Substantia nigra (tissue), 51 donors: ENCODE measurements at places on chromosomes 11 and 22.
A peak's percentile ranks its signal among the peaks of the same experiment; 100 is the strongest.

DNA sequence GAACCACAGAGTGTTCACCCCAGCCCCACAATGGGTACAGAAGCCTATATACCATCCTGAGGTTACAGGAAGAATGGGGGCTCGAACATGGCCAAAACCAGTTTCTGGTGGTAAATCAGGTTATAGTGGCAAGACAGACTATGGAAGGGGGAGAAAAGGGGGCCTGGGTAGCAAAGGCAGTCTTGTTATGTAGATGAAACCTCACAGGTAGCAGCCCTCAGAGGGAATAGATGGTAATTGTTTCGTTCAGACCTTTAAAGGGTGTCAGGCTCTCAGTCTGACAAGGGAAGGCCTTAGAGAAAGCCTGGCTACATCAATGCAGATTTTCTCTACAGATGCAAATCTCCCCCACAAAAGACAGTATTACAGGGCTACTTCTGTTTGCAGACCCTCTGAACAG is 3.4 kb downstream of the CAPN1 start:
- no peak for DNase-seq

DNA sequence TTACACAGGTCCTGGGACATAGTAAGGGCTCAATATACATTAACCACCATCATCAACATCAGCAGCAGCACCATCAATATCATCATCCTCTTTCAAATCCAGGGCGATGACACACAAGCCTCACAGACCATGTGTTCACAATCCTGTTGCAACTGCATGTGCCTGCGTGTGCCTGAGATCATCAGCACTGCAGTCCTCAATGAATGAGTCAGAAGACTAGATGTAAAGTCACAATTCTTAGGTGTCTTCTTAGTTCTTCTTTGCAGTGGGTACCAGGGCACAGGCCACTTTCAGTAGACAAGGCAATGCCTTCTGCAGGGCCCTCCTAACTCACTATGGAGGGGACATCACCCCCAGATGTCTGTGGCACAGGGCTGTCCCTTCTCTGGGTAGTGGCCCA is 111.1 kb downstream of the MYO18B start:
- no peak for DNase-seq

- DNase-seq: no peak
These were observed 73.0 kb upstream of the PGR start for GRCh38 chr11:101202614-101203013.

- DNase-seq: peak; percentile 31
These were observed 18.4 kb downstream of the B3GAT1 start for GRCh38 chr11:134393638-134394037.

- no peak for DNase-seq
These were observed 148.6 kb downstream of the OPCML start for GRCh38 chr11:133383689-133384088.

GRCh38 chr22:26267856-26268255 is 98.6 kb downstream of the SEZ6L start:
- no peak for DNase-seq

- no peak for DNase-seq
These were observed 1.2 kb downstream of the INS start for GRCh38 chr11:2159536-2160413.

DNA sequence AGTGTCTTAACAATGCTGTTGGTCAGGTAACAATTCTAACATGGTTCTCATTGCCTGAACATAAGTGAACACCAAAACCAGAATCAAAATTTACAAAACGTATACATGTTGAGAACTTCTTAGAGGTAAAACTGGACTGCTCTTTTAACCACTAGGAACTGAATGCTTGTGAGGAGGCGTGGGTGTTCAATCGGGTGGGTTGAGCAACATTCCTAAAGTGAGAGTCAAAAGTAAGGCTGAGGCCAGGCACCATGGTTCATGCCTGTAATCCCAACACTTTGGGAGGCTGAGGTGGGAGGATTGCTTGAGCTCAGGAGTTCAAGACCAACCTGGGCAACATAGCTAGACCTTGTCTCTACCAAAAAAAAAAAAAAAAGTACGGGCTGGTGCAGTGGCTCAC is 11.5 kb downstream of the PPME1 start:
- DNase-seq: no peak

- DNase-seq: no peak
These were observed 35.1 kb upstream of the NAV2 start for GRCh38 chr11:19677381-19678080.

GRCh38 chr22:43689356-43689755 is 122.7 kb downstream of the EFCAB6 start:
- no peak for DNase-seq

- DNase-seq: no peak
These were observed 27.1 kb downstream of the APLP2 start for GRCh38 chr11:130096823-130097222.

GRCh38 chr11:50178737-50179136 is 146.1 kb downstream of the OR4C45 start:
- no peak for DNase-seq

DNA sequence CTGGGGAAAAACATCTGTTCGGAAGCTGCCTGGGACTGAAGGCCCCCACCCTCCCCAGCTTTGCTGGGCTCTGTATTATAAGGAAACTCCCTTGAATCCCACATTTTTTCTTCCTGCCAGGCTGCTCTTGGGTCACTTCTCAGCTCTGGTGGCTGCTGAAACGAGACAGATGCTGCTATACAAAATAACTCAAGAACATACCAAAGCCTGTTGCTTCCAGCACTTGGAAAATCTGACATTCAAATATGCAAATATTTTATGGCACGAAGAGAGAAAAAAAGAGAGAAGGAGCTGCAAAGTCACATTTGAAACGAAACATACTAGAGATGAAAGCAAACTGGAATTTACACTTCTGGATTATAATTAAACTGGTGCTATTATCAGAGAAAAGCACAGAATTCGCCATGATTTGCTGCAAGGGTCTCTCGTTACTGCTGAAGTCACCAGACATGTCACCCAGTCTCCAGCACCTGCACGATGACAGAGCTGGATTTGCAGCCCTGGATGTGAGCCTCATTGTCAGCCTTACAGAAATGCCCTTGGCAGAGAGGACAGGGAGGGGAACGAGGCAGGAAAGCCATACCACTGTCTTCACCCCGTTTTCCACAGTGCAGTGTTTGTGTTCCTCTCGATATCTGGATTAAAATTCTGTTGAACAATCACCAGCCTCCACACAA is 47.9 kb upstream of the IGSF9B start:
- DNase-seq: peak; percentile 27

GRCh38 chr11:100098560-100098959 is 588.5 kb upstream of the ARHGAP42 start:
- no peak for DNase-seq

DNA sequence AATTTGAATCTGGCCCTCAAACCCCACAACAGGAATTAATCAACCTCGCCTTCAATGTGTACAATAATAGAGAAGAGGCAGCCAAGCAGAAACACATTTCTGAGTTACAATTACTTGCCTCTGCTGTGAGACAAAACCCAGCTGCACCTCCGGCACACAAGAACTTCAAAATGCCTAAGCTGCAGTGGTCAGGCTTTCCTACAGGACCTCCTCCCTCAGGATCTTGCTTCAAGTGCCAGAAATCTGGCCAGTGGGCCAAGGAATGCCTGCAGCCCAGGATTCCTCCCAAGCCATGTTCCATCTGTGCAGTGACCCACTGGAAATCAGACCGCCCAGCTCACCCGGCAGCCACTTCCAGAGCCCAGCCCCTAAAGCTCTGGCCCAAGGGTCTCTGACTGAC is 3.4 kb upstream of the NDUFC2 start:
- no peak for DNase-seq

GRCh38 chr11:75938543-75938942 is 123.5 kb downstream of the UVRAG start:
- no peak for DNase-seq

DNA sequence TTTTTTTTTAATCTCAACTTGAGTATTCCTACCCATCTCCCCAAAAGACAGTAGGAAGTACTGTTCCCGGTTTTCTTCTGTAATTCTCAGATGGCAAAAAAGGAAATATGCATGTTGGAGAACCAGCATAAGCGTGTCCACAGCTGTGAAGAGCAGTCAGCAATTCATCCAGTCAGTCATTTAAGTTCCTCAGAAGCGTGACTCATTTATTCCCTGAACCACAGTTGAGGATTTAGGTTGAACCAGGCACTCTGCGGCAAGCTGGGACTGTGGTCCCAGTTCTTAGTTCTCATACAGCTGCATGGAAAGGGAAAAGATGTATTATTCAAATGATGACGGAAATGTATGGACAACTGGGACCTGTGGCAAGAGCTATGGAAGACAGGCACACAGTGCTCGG is 61.0 kb upstream of the MYO18B start:
- DNase-seq: no peak

- DNase-seq: no peak
These were observed 3.7 kb downstream of the FGF4 start for GRCh38 chr11:69771466-69771865.

- no peak for DNase-seq
These were observed 10.3 kb downstream of the YAP1 start for GRCh38 chr11:102120437-102120973.

- no peak for DNase-seq
These were observed 360.0 kb upstream of the DDI1 start for GRCh38 chr11:103676413-103676812.

DNA sequence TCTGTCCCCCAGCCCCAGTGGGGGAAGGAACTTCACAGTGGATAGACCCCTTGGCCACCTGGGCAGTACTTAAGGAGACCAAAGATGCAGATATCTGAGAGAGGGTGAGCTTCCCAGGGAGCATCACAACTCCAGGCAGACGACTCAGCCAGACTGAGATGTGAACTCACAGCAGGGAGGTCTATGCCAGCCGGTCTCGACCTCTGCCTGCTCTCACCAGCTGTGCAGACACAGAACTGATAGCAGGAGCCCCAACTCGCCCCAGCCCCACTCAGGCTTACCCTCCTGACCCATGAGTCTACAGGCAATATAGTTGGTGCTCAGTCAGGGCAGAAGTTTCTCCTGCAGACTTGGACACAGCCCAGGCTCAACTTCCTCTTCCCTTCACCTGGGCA is 29.7 kb upstream of the ACCSL start:
- DNase-seq: no peak

DNA sequence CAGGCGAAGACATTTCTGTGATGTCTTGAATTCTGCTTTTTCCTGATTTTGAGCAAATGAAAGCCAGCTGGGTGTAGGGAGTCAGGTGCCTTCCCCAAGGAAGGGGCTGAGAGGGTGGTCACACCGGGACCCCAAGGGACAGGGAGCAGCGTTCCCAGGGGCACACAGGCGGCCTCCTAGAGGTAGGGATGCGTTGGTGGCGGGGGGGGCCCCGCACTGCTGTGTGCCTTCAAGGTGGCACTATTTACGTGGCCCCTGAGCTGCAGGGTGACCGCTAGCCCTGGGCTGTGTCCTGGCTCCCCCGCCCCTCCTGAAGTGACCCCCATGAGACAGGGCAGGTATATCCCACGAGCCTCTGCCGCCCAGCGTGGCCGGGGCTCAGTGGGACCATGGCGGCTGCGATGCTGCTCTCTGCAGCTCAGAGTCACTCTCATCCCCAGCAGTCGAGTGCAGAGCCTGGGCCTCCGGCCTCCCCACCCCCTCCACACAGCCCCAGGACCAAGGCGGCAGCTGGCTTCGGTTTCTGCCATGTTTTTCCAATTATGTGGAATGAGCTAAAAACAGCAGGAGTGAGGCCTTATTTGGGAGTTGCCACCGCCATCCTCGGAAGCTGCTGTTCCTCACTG is 60.9 kb downstream of the LRP5 start:
- DNase-seq: peak; percentile 22

- no peak for DNase-seq
These were observed 29.9 kb upstream of the PANX2 start for GRCh38 chr22:50140615-50141014.

GRCh38 chr22:50271519-50271970 is 1.4 kb upstream of the MAPK11 start:
- no peak for DNase-seq

DNA sequence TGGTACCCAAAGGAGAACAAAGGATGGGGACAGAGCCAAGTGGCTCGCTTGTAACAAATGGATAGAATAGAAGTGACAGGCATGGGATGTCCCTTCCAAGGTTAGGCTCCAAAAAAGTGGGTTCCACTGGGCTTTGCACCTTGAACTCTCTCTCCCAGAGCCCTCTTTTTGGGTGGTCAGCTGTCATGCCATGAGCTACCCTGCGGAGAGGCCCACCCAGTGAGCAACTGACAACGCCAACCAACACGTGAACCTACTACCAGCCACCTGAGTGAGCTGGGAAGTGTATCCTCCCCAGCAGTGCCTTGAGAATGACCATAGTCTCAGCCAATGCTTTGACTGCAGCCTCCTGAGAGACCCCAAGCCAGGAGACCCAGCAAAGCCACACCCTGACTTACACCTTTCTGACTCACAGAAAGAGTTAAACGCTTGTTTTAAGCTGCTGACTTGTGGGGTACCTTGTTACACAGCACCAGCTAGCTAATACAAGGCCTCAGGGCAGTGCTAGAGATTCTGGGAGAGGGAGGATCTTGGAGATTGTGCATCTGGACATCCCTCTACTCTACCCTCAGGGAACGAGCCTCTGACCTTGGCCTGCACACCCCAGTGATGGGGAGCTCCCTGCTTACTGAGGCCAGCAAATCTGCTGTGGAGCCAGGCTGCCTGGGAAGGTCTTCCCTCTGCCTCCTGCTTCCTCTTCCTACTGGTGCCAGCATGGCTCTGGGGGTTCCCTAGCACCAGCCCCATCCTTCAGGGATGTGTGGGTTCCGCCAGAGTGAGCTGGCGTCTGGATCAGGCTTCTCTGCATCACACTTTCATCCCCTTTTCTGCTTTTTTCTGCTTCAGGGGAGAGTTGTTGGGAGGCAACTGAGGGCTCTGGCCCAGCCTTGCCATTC is 29.1 kb upstream of the RFPL3 start:
- DNase-seq: no peak

DNA sequence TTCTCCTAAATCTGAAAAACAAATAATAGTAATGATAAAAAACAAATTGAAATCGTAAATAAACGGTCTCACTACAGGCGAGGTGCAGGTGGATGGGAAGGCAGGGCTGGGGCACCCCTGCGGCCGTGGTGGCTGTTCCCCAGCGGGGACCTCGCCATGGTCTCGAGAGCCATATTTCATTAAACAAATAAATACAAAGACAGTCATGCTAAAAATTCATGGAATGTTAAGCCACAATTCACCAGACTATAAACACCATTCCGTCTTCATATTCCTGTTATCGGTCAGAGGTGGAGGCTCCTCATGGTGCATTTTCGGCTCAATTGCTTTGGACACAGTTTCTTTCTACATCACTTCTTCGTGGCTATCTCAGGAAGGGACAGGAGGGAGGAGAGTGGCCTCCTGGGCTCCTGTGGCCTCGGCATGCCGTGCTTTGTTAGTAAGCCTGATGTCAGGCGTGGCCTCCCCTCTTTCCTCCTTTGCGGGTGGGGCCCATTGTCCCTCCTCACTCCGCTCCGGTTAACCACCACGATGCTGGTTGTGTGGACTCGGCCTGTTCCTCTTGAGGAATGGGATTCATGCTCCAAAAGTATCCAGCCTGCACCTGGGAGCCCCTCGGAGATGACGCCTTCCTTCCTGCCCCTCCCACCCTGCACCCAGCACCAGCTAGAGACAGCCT is 16.1 kb upstream of the BRSK2 start:
- DNase-seq: no peak
